ENCODE measurements at places on chromosomes 2 and 18.

GRCh38 chr2:192029089-192029488, 165.6 kb downstream of the TMEFF2 start:
- DNase-seq, result peak; percentile 16

GRCh38 chr18:63799189-63799588, 24.0 kb downstream of the SERPINB7 start:
- DNase-seq, result peak; percentile 27

DNA sequence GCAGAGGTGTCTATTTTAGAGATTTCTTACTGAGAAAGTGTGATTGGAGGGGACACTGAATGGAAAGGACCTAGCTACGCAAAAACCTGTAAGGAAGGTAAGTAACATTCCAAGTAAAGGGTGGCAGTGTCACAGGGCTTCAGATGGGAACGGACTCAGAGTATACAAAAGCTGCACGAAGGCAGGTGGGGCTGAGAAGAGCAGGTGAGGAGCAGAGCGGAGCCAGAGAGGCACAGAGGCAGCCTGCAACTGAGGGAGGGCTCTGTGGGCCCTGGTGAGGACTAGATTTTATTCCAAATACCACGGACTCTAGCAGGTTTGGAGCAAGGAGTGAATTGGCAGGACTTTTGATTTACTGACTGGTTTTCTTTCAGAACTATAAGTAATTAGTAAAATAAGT, 331.3 kb upstream of the PKDCC start:
- DNase-seq, result no peak

DNA sequence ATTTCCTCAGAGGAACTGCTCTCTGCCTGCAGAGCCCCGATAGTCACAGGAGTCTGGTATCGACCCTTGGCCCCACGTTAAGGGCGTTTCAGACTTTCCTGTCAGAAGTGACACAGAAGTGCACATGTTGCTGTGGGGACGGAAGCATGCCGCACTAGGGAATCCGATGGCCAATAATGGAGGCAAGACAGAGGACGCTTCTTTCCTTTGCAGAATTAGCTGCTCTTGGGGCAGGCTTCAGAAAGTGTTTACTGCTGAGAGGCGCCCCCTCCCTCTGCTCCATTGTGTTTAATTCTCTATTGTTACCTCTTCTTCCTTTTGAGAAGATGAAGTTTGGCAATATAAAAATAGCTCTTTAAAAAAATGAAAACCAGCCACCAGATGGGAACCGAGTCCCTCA, 118.6 kb upstream of the EML6 start:
- no peak for DNase-seq

DNA sequence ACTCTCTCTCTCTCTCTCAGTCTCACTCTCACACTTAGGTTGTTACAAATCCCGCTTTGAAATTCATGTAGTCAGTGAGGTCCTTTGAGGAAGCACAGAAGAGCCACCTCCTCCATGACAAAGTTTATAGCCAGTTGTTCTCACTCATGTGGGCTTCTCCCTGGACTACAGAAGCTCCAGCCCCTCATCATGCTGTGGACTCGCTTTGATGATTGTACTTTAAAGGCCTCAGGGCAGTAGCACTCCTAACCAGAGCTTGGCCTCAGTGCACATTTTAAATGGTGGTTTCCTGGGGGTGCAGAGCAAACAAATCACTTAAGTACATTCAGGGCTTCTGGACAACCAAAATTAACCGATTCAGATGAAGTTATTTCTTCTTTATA, 115.7 kb downstream of the MTCL1 start:
- DNase-seq, result no peak

GRCh38 chr2:42220566-42220965, 51.4 kb downstream of the EML4 start:
- DNase-seq, result no peak

DNA sequence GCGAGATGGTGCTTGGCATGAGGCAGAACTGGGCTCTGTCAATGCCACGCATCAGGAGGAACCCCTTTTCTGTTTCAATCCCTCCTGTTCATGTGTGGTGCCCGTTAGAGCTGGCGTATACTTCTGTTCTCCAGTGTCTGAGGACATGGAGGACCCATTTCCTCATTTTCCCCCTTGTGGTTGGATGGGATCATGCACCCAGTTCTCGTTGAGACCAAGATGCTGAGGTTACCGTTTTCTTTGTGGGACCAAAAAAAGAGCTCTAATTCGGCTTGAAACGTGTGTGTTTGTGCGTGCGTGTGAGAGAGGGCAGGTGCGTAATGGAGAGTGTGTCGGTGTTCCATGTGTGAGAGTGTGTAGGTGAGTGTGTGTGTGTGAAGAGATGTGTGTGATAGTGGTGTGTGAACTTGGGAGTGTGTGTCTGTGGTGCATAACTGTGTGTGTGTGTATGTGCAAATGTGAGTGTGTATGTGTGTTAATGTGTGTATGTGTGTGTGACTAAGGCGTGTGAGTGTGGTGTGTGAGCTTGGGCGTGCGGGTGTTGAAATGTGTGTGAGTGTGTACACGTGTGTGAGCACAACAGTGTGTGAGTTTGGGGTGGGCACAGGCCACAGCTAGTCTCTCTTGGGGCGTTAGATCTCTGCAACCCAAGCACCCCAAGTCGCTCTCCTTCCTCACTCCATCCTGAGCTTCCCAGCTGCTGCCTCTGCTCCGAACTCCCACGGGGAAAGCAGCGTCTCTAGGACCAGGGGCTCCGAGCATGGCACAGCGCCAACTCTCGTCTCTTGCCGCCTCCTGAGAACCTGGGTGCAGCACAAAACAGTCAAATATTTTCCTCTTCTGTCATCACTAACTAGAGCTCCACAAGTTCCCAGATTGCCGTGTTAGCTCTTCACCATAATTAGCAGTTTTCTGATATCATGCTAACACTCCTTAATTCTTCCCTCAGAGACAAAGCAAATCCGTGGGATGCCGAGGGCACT, 75.8 kb downstream of the LONRF2 start:
- DNase-seq, result no peak

GRCh38 chr2:126620302-126620701, 35.7 kb upstream of the GYPC start:
- no peak for DNase-seq

DNA sequence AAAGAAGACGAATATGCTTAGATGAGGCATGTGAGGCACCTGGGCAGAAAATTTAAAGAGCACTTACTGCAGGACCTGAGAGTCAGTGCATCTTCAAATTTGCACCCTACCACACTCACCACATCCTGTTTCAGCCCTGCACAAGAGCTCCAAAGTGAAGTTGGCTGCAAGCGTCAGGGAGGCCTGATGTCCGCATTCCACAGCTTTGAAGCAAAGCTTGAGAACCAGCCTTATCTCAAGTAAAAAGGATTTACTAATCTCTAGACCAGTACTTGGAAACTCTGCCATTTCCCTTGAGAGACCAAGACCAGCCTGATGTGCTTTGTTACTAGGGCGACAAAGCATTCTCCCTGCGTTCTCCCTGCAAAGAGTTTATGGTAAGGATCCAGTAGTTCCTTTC, 3.4 kb upstream of the ASNSD1 start:
- peak; percentile 53 for DNase-seq

DNA sequence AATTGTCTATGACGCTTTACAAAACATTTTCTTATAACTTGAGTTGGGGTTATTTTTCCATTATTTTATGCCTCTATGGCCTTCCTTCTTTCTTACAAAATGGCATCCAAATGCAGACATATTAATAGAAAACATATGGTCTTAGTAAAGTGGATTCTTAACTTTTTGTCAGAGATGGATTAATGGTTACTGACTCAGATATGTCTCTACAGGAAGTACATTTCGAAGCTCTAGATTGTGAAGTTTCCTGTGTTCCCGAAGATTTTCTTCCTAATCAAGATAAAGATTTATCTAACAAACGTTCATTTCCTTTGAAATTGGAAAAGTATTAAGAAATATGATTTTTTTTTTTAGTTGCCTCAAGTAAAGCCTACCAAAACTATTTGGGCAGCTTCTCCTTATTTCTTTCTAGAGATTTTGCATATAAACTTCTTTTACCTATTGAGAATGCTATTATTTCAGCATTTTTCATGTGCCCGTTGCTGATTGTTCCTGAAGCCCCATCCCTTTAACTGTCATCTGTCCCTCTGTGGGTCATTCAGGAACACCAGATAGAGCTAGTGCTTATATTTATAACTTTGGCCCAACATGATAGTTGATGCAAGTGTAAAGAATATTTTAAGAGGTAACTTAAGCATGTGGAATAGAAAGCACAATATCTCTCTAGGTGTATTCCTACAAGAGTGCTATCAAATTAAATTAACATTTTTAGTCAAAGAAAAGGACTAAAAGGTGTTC, 498.0 kb downstream of the CCDC85A start:
- peak; percentile 88 for DNase-seq

DNA sequence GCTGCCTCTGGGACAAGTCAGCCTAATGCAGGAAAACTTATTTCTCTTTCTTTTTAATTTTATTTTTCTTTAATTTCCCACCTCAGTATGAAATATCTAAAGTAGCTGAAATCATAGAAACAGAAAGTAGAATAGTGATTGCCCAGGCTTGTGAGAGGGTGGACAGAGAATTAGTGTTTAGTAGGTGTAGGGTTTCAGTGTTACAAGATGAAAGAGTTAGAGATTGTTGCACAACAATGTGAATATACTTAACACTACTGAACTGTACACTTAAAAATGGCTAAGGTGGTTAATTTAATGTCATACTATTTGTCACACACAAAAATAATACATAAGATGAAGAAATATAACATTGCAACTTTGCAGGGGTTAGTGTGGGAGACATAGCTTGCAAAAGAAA, 80.8 kb downstream of the NAT8 start:
- DNase-seq, result no peak

DNA sequence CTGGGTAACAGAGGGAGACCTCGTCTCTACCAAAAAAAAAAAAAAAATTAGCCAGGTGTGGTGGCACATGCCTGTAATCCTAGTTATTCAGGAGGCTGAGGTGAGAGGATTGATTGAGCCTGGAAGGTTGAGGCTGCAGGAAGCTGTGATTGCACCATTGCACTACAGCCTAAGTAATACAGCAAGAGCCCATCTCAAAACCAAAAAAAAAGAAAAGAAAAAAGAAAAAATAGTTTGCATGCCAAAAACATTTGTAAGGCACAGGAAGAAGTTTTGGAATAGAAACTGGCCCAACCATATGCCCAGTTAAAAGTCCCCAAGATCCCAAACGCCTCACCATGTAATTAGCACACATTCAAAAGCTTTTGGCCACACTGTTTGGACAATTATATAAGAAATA, 13.4 kb upstream of the ACOXL start:
- DNase-seq, result no peak

- DNase-seq, result no peak
These were observed 55.1 kb downstream of the RBBP8 start for GRCh38 chr18:22988208-22988607.

- DNase-seq, result no peak
These were observed 81.6 kb downstream of the PXDN start for GRCh38 chr2:1662606-1663180.

- DNase-seq, result no peak
These were observed 71.9 kb downstream of the INPP4A start for GRCh38 chr2:98516571-98516970.

DNA sequence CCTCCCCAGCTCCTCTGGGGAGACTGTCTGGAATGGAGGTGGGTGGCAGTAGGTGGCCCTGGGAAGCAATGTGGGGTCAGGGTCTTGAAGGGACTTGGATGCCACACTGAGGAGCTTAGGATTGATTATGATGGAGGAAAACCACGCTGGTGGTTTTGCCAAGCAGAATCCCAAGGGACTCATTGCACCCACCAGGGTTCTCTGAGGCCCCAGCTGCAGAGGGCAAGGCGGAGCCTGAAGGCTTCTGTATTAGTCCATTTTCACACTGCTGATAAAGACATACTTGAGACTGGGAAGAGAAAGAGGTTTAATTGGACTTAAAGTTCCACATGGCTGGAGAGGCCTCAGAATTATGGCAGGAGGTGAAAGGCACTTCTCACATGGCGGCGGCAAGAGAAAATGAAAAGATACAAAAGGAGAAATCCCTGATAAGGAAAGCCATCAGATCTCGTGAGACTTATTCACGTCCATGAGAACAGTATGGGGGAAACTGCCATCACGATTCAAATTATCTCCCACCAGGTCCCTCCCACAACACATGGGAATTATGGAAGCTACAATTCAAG, 87.2 kb upstream of the YWHAQ start:
- no peak for DNase-seq

GRCh38 chr18:56711708-56712445, 60.7 kb downstream of the WDR7 start:
- peak; percentile 10 for DNase-seq

DNA sequence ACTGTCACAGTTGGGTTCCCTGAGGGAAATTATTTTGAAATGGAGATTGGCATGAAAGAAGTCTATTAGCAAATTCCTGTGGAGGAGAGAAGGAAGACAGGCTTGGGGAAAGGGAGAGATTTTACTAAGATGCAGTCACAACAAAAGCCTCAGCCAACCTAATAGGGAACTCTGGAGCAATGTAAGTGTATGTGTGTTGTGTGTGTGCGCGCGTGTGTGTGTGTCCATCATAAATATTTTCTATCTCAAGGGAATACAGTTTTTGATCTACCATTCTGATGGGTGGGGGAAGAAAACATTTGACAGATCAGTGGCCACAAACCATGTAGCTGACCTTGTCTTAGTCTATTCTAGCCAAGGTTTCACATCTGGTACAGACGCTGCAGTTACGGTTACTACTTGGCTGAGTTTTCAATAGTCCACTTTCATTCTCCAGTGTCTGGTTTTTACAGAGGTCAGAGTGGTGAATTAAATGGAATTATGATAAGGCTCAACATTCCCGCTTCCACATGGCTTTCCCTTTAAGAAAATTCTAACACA, 72.6 kb downstream of the MREG start:
- no peak for DNase-seq

- peak; percentile 23 for DNase-seq
These were observed 77.0 kb downstream of the EPC2 start for GRCh38 chr2:148721520-148721931.

DNA sequence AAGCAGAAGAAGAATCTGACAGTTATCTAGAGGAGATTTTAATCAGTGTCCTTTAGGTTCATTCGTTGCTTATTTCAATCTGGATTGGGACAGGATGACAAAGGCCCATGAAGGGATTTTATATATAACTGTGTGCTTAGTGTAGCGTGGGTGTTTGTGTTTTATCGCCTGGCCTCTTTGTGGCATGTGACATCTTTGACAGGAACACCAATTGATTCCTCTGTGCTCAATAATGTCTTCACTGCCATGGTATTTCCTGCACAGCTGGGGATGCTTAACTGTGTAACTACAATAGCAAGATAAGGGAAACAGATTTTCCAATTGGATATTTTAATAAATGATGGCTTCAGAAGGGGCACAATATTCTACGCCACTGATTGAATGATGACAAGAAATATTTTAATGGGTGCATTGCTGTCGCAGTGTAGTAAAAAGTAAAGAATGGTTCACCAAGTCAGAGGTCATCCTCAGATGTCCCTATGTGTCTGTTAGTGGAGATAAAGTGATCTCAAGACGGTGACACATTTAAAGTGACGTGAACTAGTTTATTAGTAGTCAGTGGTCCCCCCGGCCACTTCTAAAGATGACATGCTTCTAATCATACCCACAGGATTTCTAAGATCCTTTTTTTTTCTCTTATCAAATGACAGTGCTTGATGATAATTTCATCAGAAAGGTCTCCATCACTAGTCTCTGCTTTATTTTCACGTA, 160.4 kb downstream of the AGAP1 start:
- peak; percentile 64 for DNase-seq

GRCh38 chr2:192146069-192147015, 48.4 kb downstream of the TMEFF2 start:
- peak; percentile 87 for DNase-seq

- peak; percentile 69 for DNase-seq
These were observed 77.0 kb upstream of the SERTAD2 start for GRCh38 chr2:64730551-64731262.

- DNase-seq, result no peak
These were observed 28.4 kb downstream of the SIX3 start for GRCh38 chr2:44969936-44970335.

GRCh38 chr2:122194546-122194945, 439.1 kb downstream of the TSN start:
- DNase-seq, result no peak

GRCh38 chr18:57802213-57803102, 657 bp downstream of the ATP8B1 start:
- DNase-seq, result no peak
